ENCODE measurements at places on chromosomes 13 and 19.
A peak's percentile ranks its signal among the peaks of the same experiment; 100 is the strongest.

DNA sequence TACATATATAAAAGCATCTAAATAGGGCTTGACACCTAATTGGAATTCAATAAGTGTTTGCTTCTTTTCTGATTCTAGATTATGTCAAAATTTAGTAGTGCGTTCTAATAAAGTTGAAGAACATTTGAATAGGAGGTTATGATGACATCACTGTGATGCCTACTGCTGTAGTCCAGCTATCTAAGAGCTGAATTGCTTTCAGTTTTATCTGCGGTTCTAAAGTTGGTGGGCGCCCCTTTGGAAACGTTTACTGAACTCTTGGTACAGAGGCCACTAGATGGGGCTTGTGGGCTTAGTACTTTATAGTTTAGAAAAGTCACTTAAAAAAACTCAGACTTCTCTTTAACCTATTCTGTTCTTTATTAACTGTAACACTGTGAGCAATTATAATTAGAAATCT lies 776.9 kb downstream of the GPC5 start:
- DNase-seq: peak; percentile 81

GRCh38 chr19:21308773-21309172 lies 20.4 kb downstream of the ZNF708 start:
- DNase-seq: no peak

GRCh38 chr13:110628477-110628793 lies 13.1 kb downstream of the NAXD start:
- DNase-seq: no peak

DNA sequence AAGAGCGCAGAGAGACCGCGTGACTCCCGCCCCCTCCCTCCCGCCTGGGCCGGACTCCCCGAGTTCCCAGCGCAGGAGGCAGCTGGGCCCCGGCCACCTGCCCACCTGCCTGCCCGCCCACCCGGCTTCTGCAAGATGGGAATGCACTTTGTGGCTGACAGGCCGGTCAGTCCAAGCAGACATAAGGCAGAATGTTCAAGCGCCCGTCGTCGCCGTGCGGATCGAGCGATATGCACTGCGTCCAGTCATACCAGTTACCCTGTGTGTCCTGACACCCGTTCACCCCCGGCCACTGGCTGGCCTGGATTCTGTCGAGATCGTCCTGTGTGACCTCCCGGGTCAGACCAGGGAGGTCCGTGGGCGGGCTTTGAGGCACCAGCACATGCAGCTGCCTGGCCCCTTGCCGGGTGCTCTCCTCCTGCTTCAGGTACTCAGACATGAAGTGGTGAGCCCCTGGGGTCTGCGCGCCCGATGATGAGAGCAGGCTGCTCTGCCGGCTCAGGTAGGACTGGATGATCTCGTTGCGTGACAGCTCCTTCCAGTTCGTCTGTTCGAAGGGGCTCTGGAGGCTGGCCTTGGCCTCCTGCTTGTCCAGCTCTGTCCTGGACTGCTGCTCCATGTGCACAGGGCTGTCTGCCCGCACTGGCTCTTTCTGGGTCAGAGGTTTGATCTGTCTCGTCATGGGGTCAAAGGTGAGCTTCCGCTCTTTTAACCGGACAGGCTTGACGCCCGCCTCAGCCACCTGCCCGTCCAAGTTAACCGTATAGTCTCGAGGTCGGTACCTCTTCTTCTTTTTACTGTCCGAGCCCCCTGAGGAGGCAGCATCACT lies 3.9 kb upstream of the SLC35E1 start:
- no peak for DNase-seq

DNA sequence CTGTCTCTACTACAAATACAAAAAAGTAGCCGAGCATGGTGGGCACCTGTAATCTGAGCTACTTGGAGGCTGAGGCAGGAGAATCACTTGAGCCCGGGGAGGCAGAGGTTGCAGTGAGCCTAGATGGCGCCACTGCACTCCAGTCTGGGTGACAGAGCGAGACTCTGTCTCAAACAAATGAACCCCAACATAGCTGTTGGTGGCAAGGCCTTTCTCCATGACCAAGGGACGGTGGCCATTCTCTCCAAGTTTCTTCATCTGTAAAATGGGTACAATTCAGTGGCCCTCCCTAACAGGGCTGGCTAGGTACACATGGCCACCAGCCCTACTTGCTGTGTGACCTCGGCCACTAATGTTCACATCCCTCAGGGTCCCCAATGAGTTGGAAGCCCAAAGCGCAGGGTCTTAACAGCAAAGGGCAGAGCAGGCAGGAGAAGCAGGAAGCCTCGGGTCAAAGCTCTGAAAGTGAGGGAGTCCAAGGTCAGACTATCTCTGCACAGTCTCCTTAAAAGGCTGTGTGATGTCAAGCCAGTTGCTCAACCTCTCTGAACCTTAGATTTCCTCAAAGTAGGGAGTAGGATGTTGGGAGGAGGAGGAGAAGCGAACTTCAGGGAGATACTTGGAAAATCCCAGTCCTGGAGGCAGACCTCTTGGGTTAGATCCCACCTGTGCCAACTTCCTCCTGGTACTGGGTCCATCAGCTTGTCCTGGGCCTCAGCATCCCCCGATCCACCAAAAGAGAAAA lies 2.7 kb downstream of the JUND start:
- DNase-seq: peak; percentile 82

GRCh38 chr13:60857698-60858097 lies 460.7 kb downstream of the TDRD3 start:
- no peak for DNase-seq

DNA sequence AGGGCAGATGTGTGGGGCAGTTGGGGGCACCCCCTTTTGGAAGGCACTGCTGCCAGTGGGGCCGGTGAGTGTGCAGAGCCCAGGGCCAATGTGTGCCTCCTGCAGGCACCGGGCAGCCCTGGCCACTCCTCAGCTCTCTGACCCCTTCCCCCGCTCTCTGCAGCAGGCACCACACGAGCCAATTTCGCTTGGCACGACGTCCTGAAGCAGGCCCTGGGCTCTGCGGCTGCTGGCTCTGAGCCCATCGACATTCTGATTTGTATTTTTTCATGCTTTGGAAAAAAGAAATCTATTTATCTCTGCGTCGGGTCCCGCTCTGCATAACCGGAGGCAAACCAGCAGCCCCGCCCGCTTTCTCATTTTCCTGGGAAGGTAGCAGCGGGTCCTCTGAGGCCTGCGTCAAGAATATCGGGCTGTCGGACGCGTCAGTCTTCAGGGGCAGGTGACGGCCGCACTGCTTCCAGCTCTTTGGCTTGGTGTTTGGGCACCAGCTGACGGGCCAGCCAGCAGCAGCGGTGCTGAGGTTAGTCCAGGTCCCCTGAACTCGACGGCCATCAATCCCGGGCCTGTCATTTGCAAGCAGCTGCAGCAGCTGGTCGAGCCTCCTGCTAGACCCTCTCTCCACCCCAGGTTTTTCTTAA lies 134.3 kb downstream of the KDM4B start:
- no peak for DNase-seq

- DNase-seq: no peak
Measured at GRCh38 chr13:90500569-90500968, 846.9 kb upstream of the MIR17HG start.

GRCh38 chr13:44868397-44868796 lies 120.9 kb downstream of the NUFIP1 start:
- no peak for DNase-seq

Measured in common myeloid progenitor, CD34-positive (primary cell).